ENCODE measurements at places on chromosomes 3 and 15.

- peak; percentile 23 for DNase-seq
Measured at GRCh38 chr15:59298225-59298853, 74.3 kb downstream of the MYO1E start.

GRCh38 chr3:24177201-24177600 is 232.1 kb downstream of the NR1D2 start:
- no peak for DNase-seq

DNA sequence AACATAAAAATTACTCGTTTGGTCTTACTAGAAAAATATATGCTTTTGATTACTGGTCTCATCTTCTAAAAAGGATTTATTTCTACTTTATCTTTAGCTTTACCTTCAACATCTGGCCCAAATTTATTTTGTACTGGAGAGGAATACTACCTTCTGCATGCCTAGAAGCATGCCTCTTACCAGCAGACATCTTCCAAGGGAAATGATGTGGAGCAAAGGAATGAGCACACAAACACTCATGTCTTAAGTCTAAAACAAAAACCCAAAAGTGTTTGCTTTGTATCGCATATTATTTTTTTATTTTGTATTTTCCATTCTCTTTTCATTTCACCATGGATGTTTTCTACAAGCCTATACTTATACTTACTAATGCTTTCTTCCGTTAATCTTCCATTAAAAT is 304.6 kb upstream of the KCNMB2 start:
- DNase-seq, result no peak

- DNase-seq, result no peak
Measured at GRCh38 chr15:26325495-26325894, 447.4 kb downstream of the GABRB3 start.

DNA sequence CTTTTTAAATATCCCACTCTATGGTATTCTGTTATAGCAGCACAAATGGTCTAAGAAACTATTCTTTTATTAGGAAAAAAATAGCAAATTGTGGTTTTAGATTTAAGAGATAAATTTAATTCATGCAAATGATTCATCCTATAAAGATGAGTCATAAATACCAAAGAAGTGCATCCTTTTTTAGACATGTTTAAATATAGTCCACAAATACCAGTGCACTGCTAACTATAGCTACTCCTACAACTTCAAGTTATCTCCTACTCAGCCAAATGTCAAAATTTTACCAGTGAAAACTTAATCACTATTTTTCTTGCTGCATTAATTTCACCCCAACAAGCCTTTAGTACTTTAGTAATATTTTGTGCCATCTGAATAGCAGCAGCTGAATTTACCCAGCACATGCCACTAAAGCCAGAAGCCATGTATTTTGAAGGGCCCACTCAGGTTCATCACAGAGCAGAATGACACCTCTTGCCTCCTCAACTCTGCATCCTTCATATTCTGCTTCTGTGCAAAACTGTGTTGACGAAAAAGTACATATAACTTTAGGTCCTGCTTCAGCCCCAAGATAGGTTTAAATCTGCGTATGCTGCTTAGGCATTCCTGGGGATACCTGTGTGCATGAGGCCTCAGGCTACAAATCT is 24.9 kb downstream of the CX3CR1 start:
- no peak for DNase-seq

DNA sequence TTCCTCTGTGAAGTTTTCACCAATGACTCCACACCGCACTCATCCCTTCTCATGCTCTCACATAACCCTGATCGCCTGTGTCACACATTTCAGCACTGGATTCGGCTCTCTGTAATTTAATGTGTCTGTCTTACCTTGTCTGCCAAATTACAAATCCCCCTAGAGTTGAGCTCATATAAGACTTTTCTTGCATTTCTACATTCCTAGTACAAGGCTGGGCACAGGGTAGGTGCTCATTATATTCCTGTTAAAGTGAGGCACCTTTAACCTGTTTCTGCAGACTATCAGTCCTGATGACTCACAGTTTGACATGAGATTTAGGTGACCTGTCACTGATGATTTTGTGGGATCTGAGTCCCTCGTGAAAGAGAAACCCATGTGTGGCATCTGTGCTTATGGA is 22.6 kb downstream of the TGM5 start:
- no peak for DNase-seq

DNA sequence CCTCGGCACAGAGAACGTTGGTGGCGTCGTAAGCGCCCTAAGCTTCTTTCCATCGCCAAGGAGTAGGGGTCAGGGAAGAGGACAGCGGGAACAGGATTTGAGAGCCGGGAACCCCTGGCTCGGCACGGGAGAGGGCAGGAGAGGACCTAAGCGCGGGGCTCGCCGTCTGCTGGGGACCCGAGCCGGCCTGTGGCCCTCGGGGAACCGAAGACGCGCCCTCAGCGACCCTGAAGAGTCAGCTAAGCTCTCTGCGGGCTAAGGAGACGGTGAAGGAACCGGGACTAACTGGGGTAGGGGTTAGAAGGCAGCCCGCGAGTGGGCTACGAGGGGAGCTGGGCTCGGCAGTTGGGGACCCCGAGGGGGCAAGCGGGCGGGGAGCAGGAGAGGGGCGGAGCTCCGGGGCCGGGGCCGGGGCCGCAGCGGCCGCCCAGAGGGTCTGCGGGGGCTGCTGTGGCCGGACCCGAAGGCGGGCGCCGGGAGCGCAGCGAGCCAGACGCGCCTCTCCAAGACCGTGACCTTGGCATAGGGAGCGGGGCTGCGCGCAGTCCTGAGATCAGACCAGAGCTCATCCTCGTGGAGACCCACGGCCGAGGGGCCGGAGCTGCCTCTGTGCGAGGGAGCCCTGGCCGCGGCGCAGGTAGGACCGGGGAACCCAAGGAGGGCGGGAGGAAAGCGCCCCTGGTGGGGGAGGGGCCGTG is 574 bp downstream of the CASR start:
- DNase-seq, result no peak

DNA sequence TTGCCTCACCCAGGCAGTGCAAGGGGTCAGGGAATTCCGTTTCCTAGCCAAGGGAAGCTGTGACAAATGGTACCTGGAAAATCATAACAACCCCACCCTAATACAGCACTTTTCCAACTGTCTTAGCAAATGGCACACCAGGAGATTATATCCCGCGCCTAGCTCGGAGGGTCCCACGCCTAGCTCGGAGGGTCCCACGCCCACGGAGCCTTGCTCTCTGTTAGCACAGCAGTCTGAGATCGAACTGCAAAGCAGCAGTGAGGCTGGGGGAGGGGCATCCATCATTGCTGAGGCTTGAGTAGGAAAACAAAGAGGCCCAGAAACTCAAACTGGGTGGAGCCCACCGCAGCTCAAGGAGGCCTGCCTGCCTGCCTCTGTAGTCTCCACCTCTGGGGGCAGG is 208.1 kb downstream of the FHIT start:
- DNase-seq, result no peak

DNA sequence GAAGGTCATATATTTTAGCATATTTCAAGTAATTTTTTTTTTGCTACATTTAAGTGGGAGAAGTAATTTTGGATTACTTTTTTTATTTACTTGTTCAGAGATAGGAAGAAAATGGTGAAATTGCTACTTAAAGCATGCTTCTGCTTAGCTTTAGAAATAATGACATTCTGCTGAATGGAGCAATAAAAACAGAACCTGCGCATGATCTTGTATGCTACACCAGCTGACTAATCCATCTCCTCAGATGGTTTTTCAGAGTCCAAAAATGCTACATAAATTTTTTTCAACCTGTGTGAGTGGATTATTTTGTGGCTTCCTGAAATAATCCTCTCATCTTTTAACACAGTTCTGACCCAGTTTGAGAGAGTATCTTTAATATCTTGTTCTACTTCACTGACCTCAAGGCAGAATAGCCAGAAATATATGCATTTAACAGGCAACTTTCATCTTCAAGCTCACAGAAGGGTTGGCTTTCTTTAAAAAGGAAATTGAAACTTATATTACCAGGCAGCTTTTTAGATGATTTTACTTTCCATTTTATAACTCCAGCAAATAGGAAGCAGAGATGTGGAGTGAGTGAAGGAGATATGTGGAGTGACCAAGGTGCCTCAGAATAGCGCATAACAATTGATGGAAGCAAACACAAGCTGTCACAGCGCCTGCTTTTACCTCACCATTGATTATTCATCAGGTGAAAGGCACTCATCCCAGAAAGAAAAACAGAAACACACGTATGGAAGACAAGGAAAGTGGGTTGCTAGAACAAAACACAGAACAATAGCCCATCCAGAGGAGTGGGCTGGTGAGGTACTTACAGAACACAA is 136.6 kb downstream of the TGFBR2 start:
- DNase-seq, result no peak

DNA sequence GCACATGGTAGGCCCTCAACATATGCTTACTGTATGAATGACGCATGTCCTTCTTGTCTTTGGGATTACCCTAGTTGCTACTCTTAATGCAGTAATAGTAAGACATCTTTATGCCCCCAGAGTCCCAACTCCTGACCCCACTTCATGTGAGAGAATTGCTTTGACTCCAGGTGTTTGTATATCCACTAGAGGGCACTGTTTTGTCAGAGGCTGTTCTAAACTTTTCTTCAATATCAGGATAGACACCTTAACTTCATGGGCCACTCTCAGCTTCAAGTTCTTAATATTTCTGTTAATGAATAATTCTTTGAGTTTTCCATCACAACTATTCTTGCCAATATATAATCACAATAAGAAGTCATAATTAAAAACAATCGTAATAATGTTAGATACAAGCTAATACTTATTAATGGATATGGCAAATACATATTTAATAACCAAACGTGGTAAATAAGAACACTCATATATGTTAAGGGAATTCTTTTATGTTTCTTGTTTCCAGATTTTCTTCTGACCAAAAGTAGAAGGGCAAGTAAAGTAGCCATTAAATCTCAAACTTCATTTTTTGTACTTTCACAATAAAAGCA is 337.2 kb upstream of the DNAJC19 start:
- peak; percentile 9 for DNase-seq

DNA sequence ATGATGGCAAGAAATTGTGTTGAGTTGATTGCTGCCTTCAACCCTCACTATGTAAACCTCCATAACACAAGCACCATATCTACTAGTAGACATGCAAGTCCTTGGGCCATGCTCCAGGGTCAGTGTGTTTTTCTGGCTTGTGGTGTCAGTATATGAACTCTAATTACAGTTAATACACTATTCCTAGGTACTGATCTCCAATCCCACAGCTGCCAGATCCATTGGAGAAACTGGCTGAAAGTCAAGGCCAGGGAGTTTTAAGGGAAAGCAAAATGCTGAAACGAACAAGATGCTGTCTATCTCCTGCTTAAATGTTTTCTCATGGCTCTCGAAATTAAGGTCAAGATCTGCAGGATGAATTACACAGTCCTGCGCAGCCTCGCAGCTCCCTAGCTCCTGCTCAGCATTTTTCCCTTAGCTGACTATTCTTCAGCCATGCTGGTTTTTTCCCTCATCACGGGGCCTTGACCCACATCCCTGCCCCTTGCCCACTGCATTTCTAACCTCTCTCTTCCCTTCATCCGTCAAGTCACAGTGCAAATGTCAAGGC is 425.0 kb upstream of the ADAMTS9 start:
- DNase-seq, result no peak

- no peak for DNase-seq
Measured at GRCh38 chr3:125647318-125648014, 52.2 kb upstream of the OSBPL11 start.

GRCh38 chr15:99507504-99508310 is 58.1 kb upstream of the MEF2A start:
- DNase-seq, result no peak

DNA sequence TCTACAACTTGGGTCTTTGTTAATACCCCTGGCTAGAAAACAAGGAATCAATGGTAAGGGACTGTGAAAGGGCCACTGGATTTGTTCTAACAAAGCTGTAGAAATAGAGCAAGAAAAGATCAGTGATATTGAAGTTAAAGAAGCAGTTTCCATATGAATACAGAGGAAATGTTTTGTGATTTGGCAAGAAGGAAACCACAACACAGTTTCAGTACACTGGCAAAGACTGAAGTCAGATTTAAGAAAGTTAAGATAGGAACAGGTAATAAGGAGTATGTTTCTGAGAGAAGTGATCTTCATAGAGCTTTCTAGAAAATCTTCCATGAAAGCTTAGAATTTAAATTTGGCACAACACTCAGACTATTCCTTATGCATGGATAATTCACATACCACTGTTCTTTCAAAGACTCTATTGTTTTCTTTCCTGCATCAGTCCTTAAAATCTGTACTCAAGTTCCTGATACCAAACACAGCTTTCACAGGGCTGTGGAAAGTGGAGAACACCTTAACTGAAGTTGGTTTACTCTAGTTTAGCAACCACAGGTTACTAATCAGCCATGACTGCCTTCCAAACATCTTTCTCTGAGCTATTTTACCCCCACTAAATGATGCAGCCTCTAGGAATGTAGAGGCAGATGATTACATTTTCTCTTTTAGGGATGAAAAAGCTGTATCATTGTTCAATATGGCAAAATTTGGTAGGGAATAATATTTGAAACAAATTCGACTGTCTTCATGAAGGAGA is 32.4 kb upstream of the ALCAM start:
- no peak for DNase-seq

DNA sequence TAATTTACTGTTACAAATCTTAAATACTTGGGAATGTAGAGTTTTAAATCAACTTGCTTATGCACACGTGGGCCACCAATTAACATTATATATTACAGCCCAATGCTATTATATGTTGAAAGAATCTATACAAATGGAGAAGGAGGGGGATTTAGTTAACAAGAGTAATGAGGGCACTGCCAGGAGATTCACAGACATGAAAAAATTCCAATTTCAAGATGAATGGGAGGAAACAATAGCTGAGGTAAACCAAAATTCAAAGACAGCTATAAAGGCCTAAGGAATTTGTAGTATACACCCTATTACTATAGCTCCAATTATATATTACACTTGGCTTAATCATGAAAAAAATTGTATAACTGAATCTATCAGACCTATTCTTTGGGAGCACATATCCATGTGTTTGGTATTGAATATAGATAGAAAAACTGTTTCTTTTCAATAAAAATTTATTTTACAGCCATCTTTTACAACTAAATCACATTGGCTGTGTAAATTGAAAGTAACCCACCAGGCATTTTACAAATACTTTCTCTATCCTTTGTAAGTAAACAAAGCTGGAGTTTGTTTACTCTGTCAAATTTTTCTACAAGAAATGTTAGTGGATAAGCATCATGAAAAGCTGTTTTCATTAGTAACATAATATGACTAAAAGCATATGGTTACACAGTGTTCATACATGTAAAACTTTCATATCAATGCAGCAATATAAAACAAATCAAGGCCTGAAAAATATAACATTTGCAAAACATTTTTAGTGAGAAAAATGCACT is 1045.8 kb downstream of the ROBO1 start:
- no peak for DNase-seq

- no peak for DNase-seq
Measured at GRCh38 chr3:66633402-66634381, 132.9 kb upstream of the LRIG1 start.

DNA sequence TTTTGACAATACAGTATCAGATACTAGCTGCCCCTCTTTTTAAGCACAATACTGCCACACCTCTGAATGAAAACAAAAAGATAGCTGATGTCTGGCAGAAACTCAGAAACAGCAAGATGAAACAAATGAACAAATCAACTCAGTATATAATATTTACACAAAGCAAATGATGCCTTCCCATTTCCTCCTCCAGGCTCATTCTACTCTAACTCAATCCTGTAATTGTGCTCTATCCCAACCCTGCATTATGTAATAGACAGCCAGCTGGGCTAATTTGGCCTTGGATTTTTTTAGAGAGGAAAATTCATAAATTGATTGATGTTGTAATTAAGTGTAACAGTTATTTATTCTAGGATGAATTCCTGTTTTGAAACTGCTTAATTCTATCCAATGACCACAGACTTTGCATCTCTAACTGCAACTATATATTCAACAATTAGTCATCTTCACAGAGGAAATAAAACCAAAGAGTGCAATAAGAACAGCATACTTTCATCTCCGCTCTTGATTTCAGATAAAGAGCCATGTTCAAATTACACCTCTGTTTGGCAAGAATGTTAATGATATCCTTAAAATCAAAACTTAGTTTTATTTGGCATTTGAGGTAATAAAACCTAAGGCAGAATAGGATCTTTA is 6.1 kb downstream of the ATG3 start:
- DNase-seq, result no peak

Measured in NCI-H526 treated with DMSO at 0.1 percent for 48 hours (cell line).